ENCODE measurements at places on chromosomes 3 and 15.

DNA sequence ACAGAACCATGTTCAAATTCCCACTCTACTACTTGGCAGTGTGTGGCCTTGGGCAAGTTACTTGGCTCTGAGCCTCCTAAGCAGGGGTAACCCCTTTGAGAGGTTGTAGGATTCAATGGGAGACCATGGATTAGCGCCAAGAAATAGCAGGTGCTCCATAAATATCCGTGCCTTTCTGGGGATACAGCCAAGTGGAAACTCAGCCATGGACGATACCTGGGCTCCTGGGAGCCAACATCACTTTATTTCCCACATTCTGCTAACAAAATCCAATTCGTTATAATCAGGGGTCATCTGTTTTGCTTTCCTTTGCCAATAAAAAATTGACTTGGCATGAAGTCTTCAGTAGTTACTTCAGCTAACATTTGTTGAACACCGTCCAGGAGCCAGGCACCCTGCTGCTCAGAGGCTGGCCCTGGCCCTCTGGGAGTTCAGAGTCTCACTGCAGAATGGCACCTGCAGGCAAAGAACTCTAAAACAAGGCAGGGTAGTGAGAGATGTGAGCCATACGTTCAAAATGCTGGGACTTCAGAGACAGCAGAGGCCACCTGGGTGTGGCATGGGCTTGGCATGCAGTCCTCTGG lies 42.3 kb downstream of the ZDHHC19 start:
- DNase-seq: no peak

DNA sequence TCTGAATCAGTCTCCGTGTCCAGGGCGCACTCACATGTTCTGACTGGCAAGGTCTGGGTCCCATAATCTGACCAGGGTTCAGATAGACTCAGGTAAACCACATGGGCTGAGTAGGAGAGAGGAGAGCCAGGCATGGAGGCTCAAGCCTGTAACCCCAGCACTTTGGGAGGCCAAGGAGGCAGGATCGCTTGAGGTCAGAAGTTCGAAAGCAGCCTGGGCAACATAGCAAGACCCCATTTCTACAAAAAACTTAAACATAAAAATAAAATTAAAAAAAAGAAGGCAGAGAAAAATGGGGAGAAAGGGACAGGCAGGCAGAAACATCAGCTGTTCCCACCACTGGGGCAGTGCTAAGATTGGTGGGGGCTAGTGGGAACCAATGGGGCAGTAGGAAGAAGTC lies 5.4 kb downstream of the TMEM43 start:
- DNase-seq: no peak

DNA sequence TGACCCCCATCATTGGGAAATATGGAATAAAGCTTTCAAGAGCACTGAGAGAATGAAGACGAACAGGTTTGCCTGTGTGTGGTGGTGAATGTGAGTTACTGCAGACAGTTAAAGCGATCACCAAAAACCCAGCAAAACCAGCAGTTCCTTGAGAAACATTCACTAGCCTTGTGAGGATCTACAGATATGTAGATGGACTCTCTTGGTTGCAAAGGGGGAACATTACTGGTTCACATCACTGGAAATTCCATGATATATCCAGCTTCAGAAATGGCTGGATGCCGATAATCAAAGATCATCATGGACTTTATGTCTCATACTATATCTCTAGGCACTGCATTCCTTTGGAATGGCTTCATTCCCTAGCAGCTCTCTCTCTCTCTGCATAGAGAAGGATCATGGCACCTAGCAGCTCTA lies 10.2 kb upstream of the HERC1 start:
- DNase-seq: no peak

- no peak for DNase-seq
Observed at GRCh38 chr3:168047190-168047795, 48.4 kb downstream of the GOLIM4 start.

- DNase-seq: no peak
Observed at GRCh38 chr3:45758871-45759270, 37.5 kb downstream of the SLC6A20 start.

GRCh38 chr15:90266485-90266884 lies 1.0 kb downstream of the NGRN start:
- DNase-seq: no peak

GRCh38 chr3:18847583-18848197 lies 300.6 kb upstream of the KCNH8 start:
- DNase-seq: peak; percentile 1

GRCh38 chr3:141737093-141737492 lies 1.0 kb upstream of the RNF7 start:
- no peak for DNase-seq

DNA sequence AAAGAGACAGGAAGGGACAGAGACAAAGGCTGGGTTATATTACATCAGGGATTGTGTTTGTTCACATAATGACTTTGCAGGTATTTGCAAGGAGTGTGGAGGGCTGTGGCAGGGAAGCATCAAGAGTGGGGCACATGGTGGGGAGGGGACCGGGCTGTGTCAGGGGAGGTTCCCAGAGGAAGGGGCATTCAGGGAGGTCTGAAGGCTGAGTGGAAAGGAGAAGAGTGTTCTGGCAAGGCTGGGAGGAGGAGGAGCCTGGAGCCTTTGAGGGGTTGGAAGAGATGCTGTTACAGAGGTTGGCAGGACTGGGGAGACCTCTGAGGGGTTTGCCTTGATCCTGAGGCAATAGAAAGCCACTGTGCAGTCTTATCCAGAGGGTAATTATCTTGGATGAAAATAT lies 49.4 kb downstream of the EXOG start:
- DNase-seq: no peak

GRCh38 chr3:70829092-70829491 lies 516.7 kb upstream of the MDFIC2 start:
- no peak for DNase-seq

GRCh38 chr3:168260859-168261258 lies 165.1 kb upstream of the GOLIM4 start:
- no peak for DNase-seq

- no peak for DNase-seq
Observed at GRCh38 chr3:119019767-119020518, 14.7 kb downstream of the IGSF11 start.

DNA sequence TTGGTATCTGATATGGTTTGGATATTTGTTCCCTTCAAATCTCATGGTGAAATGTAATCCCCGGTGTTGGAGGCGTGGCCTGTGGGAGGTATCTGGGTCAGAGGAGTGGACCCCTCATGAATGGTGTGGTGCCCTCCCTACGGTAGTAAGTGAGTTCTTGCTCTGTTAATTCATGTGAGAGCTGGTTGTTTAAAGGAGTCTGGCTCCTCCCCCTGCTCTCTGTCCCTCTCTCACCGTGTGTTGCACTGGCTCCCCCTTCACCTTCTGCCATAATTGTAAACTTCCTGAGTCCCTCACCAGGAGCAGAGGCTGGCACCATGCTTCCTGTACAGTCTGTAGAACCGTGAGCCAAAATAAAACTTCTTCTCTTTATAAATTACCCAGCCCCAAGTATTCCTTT lies 246.9 kb upstream of the AGTR1 start:
- DNase-seq: no peak

Measured in GM12891 (cell line).